HFFc6 (cell line): ENCODE measurements at places on chromosomes 16 and 17.

DNA sequence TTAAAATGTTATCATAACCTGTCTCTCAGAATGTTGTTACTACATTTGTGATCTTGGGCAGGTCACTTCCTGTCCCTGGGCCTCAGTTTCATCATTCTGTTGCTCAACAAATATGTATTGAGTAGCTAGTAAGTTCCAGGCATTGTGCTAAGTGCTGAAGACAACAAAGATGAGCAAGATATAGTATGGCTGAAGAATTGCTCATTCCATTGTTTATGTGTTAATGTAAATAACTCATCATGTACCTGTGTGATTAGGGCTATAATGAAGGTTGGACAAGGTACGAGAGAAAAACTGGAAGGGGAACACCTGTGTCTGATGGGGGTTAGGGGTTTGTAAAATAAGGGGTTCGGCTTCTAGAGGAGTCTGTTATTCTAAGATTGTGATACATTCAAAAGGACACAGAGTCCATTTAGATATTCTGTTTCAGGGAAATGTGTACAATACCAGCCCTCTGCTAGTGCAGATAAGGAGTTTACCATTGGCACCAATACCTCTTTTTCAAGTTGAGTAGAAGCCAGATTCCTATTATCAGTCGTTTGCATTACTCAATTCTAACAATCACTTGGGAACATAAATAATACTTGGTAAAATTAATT lies 20.0 kb downstream of the TUBG1 start:
- no peak overlapping the region for H3K27ac ChIP-seq
- no peak overlapping the region for H3K4me3 ChIP-seq
- DNase-seq: no peak

- peaks cover 3% of the 10 kb centered on the region for H3K36me3 ChIP-seq
- H3K4me3 ChIP-seq: no peak overlapping the region
- H3K4me1 ChIP-seq: no peaks in the 10 kb centered on the region
- H3K27me3 ChIP-seq: no peaks in the 10 kb centered on the region
- H3K27ac ChIP-seq: no peak overlapping the region
These were observed 25.3 kb downstream of the CDIP1 start for GRCh38 chr16:4513086-4513860.

DNA sequence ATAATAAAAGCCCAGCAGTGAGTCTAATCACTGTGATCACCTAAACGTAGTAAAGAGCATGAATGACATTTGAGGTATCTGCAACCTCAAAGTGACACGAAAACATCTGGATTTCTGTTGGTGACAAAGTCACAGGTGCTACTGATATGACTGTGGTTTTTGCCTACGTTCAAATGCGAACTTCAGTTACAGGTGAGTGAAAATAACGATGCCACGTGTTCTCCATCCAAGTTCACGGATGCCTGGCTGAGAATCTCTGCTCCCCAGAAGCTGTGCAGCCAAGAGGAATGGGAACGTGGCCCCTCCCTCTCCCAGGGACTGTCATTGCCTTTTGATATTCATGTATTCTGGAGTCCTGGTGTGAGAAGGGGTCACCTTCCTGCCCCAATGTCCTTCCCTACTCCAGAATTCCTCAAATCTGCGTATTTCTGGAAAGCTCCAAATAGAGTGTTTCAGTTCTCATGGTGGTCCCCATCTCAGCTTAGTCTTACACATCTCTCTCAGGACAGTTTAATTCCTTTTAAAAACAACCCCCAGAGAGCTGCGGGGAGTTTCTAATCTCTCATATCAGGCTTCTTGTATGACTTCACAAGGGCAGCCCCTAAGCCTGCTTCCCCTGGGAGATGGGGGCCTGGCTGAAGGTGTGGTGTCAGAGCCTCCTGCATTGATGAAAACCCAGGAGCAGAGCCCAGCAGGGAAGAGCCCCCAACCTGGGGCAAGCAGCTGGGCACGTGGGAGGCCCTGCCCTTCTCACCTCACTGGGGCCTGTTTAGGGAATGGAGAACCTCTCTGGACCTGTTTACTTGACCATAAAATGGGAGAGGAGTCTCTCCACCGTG lies 25.8 kb downstream of the PIK3R5 start:
- H3K4me3 ChIP-seq: no peak overlapping the region
- H3K36me3 ChIP-seq: no peaks in the 10 kb centered on the region
- H3K27ac ChIP-seq: no peak overlapping the region
- no peak for DNase-seq
- H3K27me3 ChIP-seq: no peaks in the 10 kb centered on the region; the same call in none of the 2 replicates

DNA sequence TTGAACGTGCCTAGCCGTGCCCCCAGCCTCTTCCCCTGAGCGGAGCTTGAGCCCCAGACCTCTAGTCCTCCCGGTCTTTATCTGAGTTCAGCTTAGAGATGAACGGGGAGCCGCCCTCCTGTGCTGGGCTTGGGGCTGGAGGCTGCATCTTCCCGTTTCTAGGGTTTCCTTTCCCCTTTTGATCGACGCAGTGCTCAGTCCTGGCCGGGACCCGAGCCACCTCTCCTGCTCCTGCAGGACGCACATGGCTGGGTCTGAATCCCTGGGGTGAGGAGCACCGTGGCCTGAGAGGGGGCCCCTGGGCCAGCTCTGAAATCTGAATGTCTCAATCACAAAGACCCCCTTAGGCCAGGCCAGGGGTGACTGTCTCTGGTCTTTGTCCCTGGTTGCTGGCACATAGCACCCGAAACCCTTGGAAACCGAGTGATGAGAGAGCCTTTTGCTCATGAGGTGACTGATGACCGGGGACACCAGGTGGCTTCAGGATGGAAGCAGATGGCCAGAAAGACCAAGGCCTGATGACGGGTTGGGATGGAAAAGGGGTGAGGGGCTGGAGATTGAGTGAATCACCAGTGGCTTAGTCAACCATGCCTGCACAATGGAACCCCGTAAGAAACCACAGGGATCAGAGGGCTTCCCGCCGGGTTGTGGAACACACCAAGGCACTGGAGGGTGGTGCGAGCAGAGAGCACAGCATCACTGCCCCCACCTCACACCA lies 724 bp downstream of the GAA start:
- H3K4me1 ChIP-seq: peaks cover 22% of the 10 kb centered on the region
- H3K27ac ChIP-seq: peak overlapping the region; percentile 76
- peak; percentile 17 for DNase-seq
- no peaks in the 10 kb centered on the region; the same call in none of the 2 replicates for H3K27me3 ChIP-seq
- no peaks in the 10 kb centered on the region for H3K36me3 ChIP-seq
- H3K4me3 ChIP-seq: peak overlapping the region; percentile 97

- no peaks in the 10 kb centered on the region for H3K36me3 ChIP-seq
- peaks cover 8% of the 10 kb centered on the region for H3K27me3 ChIP-seq
- no peak for DNase-seq
- no peak overlapping the region for H3K4me3 ChIP-seq
- peaks cover 20% of the 10 kb centered on the region for H3K4me1 ChIP-seq
These were observed 10.9 kb downstream of the UBALD2 start for GRCh38 chr17:76276069-76276431.

DNA sequence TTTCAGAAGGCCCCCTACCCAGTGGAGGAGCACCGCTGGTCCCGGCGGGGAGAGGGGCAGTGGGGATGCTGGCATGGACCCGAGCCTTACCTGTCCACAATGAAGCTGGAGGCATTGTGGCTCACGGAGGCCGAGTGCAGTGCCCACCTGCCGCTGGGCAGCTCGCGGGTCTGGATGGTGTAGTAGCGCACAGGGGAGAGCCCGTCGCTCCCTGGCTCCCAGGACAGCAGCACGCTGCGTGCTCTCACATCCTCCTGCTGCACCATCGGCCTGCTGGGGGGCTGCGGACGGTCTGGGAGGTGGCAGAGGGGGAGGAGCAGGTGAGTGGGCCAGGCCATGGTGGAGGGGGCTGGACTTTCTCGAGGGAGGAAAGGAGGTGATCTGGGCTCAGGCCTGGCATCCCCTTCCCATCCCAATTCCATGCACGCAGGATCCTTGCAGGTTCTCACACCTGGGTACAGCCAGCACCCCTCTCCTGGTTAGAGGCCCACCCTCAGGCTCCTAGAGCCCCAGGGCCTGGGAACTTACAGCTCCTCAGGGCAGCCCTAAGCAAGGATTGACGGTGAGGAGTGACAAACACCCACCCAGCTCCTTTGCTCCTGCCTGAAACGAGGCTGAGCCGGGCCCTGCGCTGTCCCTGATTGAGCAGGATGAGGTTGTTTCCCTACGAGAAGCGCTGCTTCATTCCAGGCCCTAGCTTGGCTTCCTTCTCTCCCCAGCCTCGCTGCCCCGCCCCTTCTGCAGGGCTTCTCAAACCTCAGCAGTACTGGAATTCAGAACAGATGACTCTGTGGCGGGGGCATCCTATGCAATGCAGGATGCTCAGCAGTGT lies 76.2 kb upstream of the CDC42EP4 start:
- no peaks in the 10 kb centered on the region for H3K36me3 ChIP-seq
- peaks cover 5% of the 10 kb centered on the region for H3K4me1 ChIP-seq
- H3K27ac ChIP-seq: no peak overlapping the region

DNA sequence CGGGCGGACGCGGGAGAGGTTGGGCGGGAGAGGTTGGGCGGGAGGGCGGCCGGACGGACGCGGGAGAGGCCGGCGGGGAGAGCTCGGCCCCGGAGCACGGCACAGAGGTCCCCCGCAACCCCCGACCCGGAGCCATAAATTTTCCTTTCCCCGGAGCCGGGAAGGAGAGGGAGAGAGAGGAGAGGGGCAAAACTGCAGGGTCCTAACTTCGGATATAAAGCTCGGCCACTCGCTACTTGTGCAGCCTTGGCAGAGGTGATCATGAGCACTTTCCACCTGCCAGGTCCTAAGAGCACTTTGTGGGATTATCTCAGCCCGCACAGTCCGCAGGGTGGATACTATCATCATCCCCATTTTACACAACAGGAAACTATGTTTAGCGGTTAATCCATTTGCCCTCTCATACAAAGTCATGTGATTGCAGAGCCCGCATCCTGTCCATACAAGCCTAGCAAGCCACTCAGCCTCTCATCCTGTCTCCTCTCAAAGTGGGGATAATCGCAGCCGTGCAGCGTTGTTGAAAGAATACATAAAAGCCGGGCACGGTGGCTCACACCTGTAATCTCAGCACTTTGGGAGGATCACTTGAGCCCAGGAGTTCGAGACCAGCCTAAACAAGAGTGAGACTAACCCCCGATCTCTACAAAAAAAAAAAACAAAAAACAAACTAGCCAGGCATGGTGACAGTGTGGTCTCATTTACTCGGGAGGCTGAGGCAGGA lies 780 bp upstream of the DCAKD start:
- 0 out of 2 replicates have a peak, but pooled peaks cover 1% of the 10 kb centered on the region for H3K27me3 ChIP-seq
- H3K36me3 ChIP-seq: peaks cover 6% of the 10 kb centered on the region; the same call in 1 of the 2 replicates
- DNase-seq: no peak
- peak overlapping the region; percentile 78 for H3K27ac ChIP-seq
- H3K4me3 ChIP-seq: peak overlapping the region; percentile 78
- H3K4me1 ChIP-seq: peaks cover 25% of the 10 kb centered on the region

GRCh38 chr17:17063546-17064122 lies 21.4 kb downstream of the MPRIP start:
- H3K4me3 ChIP-seq: no peak overlapping the region
- H3K36me3 ChIP-seq: peaks cover 12% of the 10 kb centered on the region; the same call in 1 of the 2 replicates
- H3K27me3 ChIP-seq: peaks cover 2% of the 10 kb centered on the region

GRCh38 chr17:59423137-59423724 lies 91.8 kb downstream of the YPEL2 start:
- H3K27me3 ChIP-seq: no peaks in the 10 kb centered on the region
- H3K27ac ChIP-seq: peak overlapping the region; percentile 95
- DNase-seq: peak; percentile 64
- peaks cover 61% of the 10 kb centered on the region for H3K4me1 ChIP-seq
- H3K4me3 ChIP-seq: peak overlapping the region; percentile 58

DNA sequence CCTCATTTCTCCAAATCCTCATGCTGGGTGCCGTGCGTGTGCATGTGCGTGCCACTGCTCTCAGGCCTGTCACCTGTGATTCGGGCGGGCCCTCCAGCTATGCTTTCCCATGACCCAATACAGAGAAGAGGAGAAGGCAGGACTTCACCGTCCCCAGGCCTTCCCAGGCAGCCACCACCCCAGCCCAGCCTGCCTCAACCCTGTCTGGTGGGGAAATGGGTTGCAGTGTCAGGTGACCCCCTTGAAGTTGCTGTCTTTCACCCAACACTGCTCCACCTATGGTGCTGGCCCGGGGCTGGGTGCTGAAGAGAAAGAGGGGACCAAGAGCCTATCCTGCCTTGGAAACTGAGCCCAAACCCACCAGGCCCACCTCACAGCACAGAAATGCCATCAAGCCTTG lies 94.7 kb downstream of the GOSR1 start:
- no peak for DNase-seq
- H3K27me3 ChIP-seq: peaks cover 32% of the 10 kb centered on the region
- H3K4me3 ChIP-seq: no peak overlapping the region
- no peaks in the 10 kb centered on the region for H3K4me1 ChIP-seq
- no peak overlapping the region for H3K27ac ChIP-seq

- H3K4me1 ChIP-seq: peaks cover 78% of the 10 kb centered on the region
- H3K36me3 ChIP-seq: peaks cover 4% of the 10 kb centered on the region; the same call in 1 of the 2 replicates
- H3K4me3 ChIP-seq: peak overlapping the region; percentile 24
- peak overlapping the region; percentile 63 for H3K27ac ChIP-seq
These were observed 17.7 kb downstream of the RAI1 start for GRCh38 chr17:17698869-17699351.
